Breast epithelium (tissue), 4 donors: ENCODE measurements at places on chromosomes 4 and X. TPM values are rescaled to one million over a fixed set of nuclear protein-coding genes. Genes with fewer than 3 reads are reported as not detected.

Gene MGAT4D
- not detected for total RNA-seq

Gene SOWAHB
- 5.3 TPM for total RNA-seq

Gene SASH3
- total RNA-seq = 6.6 TPM

Gene GAGE12H
- not detected for total RNA-seq

Gene SUV39H1
- 3.6 TPM for total RNA-seq

Gene UBA1
- total RNA-seq = 149 TPM

Gene ADH6
- not detected for total RNA-seq

Gene CTAG1B
- total RNA-seq = not detected

Gene S100P
- not detected for total RNA-seq

DNA sequence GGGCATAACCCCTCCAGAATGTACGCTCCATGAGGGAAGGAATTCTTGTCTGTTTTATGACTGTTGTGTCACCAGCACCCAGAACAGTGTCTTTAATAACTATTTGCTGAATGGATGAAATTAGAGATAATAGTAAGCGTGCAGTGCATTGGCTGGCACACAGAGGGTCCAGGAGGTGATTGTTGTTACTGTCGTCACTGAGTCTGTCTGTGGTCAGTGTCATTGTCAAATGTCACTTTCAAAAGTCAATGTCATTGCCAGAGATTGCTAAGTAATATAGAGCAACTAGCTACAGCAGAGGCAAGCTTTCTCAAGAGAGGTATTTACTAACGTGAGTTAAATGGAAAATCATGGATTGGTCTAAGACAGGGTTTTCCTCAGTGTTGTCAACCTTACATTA lies 70.7 kb downstream of the ARHGEF38 start:
- no peak for DNase-seq

DNA sequence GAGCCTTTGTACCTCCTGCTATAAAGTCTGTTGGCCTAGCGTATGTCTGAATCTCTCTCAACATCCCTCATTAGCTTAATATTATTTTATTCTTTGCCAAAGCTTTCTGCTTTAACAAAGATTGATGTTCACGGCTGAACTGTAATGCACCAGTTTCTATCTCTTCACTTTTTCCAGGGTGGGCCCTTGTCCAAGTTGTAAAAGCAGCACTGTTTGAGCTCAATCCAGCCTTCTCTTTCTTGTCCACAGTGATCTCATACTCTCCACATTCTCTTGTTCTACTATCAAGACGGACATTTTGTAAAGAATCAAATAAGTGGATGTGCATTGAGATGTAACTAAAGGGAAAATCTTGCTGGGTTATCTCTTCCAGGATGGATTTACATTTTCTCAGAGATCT lies 34.4 kb upstream of the RTL3 start:
- DNase-seq = no peak

DNA sequence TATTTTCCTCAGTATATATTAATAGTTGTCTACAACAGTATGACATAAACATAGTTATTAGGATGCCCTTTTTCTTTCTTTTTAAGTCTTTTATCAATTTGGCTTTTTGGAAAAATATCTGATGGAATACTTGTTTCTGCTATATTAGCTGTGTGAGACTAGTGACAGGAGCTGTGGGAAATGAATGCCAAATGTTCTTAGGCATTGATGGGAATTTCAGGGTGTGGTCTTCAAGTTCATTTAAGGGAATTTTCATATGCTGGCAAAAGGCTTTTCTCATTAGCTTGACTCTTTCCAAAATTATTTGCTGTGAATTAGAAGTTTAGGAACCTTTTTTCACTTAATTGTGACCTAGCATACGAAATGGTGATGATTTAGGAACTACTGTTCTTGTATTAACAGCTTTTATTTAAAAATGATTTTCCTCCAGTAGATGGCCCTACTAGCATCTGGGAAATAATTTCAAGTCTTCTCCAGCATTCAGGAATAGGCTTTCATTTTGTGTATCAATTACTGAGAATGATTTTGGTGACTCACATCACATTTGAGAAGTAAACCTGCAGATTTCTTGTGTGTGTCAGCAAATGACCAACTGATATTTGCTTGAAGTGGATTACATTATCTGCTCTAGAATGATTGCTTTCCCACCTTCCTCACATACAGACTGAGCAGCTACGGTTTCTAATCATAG lies 70.9 kb downstream of the HTT start:
- no peak for DNase-seq

- no peak for DNase-seq
Observed at GRCh38 chrX:1212532-1212931, at the start of gene CRLF2. CRLF2 (minus strand) TSS chrX:1212649; CDS start chrX:1212634, 15 bp downstream.

- no peak for DNase-seq
Observed at GRCh38 chr4:60683357-60683756, 516.8 kb upstream of the ADGRL3 start.

- no peak for DNase-seq
Observed at GRCh38 chr4:17633600-17633999, 19.2 kb downstream of the MED28 start.

DNA sequence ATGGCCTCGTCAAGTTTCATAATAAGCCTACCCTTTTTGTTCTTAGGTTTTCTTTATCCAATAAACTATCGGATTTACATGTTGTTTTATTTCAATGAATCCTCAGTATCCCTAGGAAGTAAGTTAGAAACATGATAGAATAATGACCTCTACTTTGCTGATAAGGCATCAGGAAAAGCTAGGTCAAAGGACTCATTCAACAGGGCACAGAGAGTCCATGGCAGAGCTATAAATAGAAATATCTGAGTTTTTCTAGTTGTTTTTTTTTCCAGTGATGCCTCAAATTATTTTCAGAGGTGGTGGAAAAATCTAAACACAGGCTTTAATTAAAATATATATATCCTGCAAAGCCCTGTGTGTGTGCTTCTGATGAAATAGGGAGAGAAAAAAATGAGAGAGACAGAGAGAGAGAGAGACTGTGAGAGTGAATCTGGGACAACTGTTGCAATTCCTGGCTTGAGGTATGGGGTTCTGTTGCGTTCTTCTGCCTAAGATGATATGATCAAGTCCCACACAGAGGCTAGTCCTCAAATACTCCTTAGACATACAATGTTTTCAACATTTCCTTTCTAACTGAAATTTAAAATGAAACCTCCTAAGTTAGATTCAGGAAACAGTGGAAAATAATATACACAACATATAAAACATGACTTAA lies 139.9 kb downstream of the HDX start:
- no peak for DNase-seq

GRCh38 chrX:113305496-113305895 lies 464.9 kb upstream of the AMOT start:
- no peak for DNase-seq

- DNase-seq = no peak
Observed at GRCh38 chrX:15146515-15146914, 123.4 kb downstream of the ASB9 start.

- DNase-seq = no peak
Observed at GRCh38 chr4:142278171-142278570, 567.9 kb downstream of the INPP4B start.

- DNase-seq = no peak
Observed at GRCh38 chr4:7792616-7793015, 147.0 kb downstream of the AFAP1 start.

GRCh38 chr4:69591364-69591763 lies 48.1 kb downstream of the UGT2A2 start:
- no peak for DNase-seq

DNA sequence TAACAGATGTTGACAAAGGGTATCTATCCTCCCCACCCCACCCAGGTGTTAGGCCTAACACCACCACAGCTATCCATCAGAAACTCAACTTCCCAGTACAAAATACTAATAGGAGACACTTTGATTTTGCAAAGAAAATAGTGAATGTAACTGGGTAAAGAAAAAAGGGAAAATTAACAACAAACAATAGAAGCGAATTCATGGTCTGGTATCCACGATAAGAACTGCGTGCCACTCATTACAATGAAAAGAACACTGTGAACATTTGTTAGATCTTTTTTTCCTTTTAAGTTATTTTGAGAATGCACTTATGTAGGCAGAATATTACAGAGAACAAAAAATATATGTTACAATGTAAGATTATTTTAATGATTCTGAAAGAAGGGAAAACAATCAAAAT lies 12.0 kb downstream of the TSPAN5 start:
- no peak for DNase-seq
